Stimulated activated CD8-positive, alpha-beta memory T cell treated with anti-CD3 and anti-CD28 coated beads, Interleukin-7, amount 100 ng/mL, for 1 hour (primary cell): ENCODE measurements at places on chromosomes 1 and 21.
A peak's percentile ranks its signal among the peaks of the same experiment; 100 is the strongest.

- DNase-seq = no peak
Observed at GRCh38 chr1:214500340-214501055, 50.9 kb downstream of the PTPN14 start.

DNA sequence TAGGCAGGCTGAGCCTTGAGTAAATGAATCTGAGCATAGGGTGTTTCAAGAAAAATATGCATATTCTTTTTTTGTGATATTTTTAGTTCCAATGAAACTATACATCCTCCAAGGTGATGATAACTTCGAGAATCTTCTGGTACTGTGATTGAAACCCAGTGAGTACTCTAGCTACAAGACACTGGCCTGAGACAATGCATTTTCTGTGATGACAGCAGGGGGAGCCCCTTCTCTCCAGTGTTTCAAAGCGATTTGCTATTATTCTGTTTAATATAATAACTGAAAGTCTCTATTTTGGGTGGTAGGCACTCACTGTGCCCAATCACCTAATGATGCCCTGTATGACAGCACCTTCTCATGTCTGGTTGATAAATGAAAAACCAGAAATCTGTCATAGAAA lies 12.1 kb downstream of the IRF2BP2 start:
- DNase-seq = no peak

DNA sequence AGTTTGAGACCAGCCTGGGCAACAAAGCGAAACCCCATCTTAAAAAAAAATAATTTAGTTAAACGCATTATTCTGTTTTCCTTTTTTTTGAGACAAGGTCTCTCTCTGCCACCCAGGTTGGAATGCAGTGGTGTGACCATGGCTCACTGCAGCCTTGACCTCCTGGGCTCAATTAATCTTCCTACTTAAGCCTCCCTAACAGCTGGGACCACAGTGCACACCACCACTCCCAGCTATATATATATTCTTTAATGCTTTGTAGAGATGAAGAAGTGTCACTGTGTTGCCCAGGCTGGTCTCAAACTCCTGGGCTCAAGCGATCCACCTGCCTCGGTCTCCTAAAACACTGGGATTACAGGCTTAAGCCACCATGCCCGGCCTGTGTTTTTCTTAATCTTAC lies 7.7 kb upstream of the KLF17 start:
- DNase-seq = no peak

DNA sequence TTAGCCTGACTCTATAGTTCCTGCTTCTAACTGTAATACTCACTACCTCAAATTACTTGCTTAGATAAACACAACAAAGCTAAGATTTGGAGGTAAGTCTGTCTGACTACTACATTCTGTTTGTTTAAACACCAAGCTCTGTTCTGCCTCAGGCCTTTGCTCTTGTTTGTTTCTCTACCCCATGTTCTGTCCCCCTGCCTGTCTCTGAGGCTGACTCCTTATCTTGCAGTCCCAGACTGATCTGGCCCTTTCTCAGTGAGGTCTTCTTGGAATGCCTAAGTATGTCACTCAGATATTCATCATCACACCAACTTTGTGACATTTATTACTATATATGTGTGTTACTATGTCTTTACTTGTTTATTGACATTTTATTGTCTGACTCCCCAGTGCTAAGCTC lies 425.5 kb downstream of the LMO4 start:
- no peak for DNase-seq

GRCh38 chr1:61139775-61140549 lies 57.6 kb downstream of the NFIA start:
- no peak for DNase-seq

DNA sequence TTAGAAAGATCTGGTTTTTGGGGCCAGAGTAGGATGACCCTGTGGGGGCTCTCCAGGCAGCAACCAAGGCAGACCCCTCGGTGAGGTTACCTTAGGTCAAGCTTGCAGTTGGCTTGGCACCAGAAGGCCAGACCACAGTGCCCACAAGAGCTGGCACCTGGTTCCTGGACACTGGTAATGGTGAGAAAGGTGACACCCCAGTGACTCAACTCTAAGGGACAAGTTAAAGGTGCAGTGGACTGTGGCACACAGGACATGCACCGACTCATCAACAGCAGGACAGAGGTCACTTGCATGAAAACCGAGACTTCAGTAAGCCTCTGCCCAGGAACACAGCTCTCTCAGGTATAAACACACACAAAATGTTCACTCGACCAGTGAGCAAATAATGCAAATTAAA lies 6.7 kb downstream of the LRRC38 start:
- no peak for DNase-seq

DNA sequence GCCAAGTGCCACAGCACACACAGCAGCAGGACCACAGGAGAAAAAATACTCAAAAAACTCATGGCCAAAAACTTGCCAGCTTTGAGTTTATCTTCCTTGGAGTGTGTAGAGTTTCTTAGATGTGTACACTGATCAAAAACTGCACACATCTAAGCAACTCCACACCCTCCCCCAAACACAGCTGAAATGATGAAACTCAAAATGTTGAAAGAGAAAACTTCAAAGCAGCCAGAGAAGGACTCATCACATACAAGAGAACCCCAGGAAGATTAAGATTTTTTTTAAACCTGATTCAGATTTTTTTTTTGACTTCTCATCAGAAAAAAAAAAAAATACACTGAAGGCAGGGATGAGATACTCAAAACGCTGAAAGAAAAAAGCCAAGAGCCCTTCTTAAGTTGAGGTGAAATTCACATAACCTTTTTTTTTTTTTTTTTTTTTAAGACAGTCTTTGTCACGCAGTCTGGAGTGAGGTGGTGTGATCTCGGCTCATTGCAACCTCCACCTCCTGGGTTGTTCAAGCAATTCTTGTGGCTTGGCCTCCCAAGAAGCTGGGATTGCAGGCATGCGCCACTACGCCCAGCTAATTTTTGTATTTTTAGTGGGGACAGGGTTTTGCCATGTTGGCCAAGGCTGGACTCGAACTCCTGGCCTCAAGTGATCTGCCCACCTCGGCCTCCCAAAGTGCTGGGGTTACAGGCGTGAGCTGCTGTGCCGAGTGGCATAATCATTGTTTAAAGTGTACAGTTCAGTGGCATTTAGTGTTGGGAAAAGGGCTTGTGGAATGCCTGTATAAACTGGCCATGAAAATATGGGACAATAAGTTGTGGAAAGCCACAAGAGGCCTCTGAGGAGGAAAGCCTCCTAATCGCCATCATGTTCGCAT lies 20.9 kb upstream of the PDXK start:
- no peak for DNase-seq

DNA sequence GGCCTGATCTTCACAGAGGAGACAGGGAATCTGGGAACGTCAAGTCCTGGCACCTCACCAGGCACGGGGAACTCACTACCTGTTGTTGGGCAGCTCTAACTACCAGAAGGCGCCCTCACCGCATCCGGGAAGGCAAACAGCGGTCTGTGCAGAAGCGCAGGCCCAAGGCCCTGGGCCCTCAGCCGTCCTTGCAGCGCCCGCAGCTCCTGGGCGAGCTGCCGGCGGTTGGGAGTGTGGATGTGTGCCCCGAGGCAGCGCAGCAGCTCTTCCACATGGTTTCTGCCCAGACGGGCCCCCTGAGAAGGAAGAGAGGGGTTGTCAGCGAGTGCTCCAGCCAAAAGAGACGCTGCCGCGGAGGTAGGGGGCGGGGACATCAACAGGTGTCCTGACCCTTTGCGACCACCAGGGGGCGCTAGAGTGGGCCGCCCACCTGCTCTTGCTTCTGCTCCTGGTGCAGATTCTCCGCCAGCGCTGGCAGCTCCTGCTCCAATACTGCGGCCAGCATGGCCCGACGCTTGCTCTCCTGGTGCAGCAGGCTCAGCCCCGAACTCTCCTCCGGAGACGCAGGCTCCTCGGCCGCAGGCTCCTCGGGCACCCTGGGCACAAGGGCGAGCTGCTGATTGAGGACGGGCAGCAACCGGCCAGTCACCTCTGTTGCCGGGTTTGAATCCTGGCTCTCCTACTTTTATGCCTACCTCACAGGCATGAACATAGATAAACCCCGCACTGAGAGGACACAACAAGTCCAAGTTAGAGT lies 9.3 kb downstream of the MAP3K6 start:
- peak; percentile 66 for DNase-seq

- DNase-seq = no peak
Observed at GRCh38 chr1:14149431-14149830, 449.1 kb upstream of the KAZN start.

DNA sequence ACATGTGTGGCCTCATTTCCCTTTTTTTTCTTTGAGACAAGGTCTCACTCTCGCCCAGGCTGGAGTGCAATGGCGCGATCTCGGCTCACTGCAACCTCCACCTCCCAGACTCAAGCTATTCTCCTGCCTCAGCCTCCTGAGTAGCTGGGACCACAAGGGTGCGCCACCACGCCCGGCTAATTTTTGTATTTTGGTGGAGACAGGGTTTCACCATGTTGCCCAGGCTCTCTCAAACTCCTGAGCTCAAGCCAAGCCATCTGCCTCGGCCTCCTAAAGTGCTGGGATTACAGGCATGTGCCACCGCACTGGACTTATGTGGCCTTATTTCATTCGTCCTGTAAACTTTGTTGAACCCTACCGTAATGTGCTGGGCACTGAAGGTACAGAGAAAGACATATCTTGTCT lies 569 bp upstream of the WARS2 start:
- DNase-seq = peak; percentile 10

DNA sequence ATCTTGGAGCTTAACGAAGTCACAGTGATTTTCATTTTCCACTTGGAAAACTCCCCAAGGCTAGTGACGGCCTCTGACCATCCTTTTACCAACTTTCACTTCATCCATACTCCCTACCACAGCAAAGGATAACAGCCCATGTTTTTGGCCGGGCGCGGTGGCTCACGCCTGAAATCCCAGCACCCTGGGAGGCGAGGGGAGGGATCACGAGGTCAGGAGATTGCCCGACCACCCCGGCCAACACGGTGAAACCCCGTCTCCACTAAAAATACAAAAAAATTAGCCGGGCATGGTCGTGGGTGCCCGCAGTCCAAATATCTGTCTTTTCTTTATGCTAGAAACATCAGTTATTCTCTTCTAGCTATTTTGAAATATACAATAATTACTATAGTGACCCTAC lies 7.3 kb downstream of the ASPM start:
- DNase-seq = no peak

- DNase-seq = no peak
Observed at GRCh38 chr1:175749075-175749474, 5.7 kb upstream of the TNR start.

GRCh38 chr1:211372463-211372862 lies 45.8 kb downstream of the TRAF5 start:
- DNase-seq = no peak

- no peak for DNase-seq
Observed at GRCh38 chr1:108850929-108851328, 6.0 kb downstream of the AKNAD1 start.

DNA sequence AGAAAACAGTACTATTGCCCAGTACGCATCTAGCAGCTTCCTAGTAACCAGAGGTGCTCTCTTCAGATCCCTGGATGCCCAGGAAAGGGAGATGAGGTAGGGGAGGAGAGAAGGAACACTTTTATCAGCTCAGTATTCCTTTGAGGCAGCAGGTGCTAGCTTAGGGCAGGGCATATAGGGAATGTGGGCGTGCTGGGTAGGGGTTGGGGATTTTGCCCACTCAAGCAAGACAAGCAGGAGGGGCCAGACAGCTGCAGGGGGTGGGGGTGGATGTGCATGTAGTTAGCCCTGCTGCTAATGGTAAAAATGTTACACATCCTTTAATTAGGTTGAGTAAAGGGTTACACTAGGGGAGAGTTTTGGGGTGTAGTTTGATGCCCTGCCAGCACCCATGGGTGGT lies 18.1 kb upstream of the AVPR1B start:
- no peak for DNase-seq

DNA sequence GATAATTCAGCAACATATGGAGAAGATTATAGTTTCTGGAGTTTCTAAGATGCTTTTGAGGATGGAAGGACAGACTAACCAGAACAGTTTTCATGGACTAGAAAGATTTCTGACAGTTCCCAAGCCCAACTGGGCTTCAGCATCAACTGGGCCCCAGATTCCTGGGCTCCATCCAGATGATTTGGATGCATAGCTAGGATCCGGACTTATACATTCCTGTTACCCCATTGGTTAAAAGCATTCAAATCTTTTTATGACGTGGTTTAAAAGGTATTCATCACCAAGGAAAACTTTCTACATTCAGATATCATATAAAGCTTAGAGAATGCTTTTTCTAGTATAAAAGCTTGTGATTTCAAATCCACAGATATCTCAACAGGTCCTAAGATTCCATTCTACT lies 29.7 kb downstream of the TSHB start:
- DNase-seq = no peak

DNA sequence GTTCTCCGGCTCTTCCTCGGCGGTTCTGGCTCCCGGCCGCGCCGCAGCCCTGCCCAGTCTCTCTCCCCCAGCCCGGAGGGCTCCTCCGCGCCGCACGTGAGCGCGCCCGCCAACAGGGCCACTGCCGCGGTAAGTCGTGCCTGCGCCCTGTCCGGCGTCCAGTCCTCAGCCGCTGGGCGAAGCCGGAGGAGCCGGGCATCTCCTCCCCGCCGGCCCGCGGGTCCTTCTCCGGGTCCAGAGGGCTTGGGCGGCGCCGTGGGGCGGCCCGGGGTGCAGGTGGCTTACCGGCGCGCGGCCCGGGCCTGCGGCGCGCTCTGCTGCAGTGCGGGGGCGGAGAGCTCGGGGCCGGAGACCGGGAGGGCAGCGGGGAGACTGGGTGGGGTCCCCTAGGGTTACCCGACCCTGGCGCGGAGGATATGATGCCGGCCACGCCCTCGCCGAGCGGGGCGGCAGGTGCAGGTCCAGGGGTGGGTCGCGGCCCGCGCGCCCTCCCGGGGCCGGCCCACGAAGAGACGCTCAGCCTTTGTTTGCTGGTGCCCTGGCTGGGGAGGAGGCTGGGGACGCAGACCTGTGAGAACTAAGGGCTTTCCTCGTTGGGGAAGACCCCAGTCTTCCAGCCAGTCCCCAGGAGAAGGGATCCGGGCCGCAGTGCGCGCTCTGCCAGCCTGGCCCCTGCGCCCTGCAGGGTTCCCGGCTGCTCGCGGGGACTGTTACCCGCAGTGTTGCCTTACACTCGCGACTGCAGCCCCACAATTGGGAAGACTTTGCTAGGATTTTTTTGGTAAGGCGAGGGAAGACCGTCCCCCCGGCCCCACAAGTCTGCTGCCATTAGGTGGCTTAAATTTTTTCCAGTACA lies at the start of gene DOP1B:
Gene DOP1B, plus strand, starts transcription at position 10 of the 856 bp plus-strand sequence. CDS start 7,910 bp downstream, outside the sequence.
- DNase-seq = no peak

GRCh38 chr1:177880339-177880891 lies 89.4 kb downstream of the SEC16B start:
- no peak for DNase-seq

DNA sequence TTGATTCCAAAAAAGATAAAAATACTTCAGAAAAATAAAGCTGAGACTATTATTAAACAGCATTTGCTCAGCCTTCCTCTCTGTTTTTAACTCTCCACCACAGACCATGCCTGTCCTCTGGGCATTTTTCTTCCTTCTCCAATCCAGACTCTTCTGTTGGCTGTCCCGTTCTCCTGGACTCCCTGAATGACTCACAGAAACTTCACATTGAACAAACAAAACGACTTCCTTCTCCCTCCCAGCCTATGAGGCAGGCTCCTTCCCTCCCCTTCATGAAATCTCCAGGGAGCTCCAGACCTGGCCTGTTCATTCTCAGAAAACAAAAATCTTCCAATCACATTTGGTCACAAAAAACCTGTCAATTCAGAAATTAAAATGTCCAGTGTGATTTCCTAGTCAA lies 421.3 kb downstream of the NPHP4 start:
- no peak for DNase-seq

- DNase-seq = no peak
Observed at GRCh38 chr1:246647113-246647512, 77.1 kb upstream of the SCCPDH start.
